NCI-H748 treated with DMSO at 0.1 percent for 48 hours (cell line): ENCODE measurements at places on chromosomes 11 and 22.

GRCh38 chr11:113363996-113364641 lies 23.5 kb upstream of the ANKK1 start:
- DNase-seq = no peak

DNA sequence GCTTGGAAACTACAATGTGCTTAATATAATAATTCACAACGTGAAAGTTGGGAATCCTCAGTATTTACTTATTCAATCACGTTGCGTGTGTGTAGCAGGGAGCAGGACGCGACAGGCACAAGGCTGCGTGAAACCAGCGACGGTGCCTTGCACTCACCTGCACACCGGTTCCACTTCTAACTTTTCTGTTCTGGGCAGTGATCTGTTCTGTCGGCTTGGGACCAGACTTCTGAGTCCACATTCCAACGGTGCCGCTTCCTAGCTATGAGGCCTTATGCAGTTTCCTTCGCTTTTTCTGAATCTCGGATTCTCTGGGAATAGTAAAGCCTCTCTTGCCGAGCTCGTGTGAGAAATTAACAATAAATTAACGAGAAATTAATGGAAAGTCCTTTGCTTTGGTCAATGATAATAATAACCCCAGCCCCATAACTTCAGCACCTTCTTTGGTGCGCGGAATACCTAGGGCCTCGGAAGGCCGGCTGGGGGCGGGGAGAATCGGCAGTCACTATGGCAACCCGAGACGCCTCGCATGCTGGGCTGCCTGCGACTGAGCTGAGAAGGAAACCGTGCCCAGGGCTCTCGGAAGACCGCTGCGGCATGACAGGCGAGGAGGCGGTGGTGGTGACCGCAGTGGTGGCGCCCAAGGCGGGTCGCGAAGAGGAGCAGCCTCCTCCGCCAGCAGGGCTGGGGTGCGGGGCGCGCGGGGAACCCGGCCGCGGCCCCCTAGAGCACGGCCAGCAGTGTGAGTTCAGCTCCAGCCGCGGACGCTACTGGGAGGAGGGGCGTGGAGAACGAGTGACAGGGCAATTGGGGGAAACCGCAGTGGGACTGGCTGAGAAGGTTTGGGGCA lies at the start of gene C11orf97:
C11orf97 (plus strand) TSS at position 530 of the 850 bp plus-strand sequence; CDS start at position 598, 68 bp downstream.
- peak; percentile 24 for DNase-seq

DNA sequence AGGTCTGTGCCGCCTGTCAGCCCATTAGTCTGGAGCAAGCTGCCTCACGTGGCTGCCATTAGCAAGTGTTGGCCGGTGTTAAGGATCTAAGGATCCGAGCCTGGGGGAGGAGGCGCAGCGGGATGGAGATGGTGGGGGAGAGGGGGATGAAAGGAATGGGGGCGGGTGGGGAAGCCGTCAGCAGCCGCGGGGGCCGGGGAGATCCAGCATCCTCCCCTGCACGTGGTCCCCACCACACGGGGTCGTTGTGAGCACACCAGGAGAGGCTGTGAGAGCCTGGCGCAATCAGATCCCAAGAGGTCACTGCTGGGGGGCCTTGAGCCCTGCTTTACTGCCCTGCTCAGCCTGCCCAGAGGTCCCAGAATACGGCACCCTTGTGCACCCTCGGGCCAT lies 7.3 kb downstream of the CABP7 start:
- DNase-seq = no peak

GRCh38 chr22:42626431-42626830 lies 11.7 kb upstream of the POLDIP3 start:
- DNase-seq = no peak

DNA sequence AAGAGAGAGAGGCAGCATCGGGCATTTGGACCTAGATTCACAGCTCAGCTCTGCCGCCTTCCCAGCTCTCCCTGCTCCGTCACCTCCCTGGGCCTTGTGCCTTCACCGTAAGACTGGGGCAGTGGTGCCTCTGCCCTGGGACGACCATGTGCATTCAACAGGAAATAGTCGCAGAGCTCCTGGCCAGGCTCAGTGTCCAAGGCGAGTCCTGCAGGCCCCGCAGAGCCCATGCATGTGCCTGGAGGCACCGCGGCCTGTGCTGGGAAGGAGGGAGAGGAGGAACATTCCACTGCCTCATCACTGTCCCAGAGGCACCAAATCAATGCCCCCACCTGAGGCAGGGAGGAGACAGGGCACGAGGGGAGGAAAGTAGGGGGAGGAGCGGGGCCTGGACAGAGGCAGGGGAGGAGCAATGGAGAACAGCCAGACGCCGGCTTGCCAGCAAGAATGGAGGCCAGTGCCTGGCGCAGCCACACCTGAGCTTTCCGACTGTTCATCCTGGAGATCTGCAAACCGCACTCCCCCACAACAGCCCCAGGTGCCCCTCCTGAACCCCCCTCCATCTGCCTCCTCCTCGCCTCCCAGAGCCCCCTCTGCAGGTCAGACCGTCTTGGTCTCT lies 74.4 kb upstream of the PRR5 start:
- no peak for DNase-seq

- no peak for DNase-seq
These were observed at the start of gene SYT13 for GRCh38 chr11:45285930-45286632. Gene SYT13, minus strand, starts transcription at chr11:45286341. Its CDS starts 134 bp downstream, at chr11:45286207.

- DNase-seq = no peak
These were observed 61.0 kb upstream of the LYVE1 start for GRCh38 chr11:10629411-10630002.

- no peak for DNase-seq
These were observed 29.5 kb downstream of the SLC22A12 start for GRCh38 chr11:64620381-64620971.

GRCh38 chr11:96043291-96043690 lies 119.4 kb upstream of the MTMR2 start:
- DNase-seq = no peak

DNA sequence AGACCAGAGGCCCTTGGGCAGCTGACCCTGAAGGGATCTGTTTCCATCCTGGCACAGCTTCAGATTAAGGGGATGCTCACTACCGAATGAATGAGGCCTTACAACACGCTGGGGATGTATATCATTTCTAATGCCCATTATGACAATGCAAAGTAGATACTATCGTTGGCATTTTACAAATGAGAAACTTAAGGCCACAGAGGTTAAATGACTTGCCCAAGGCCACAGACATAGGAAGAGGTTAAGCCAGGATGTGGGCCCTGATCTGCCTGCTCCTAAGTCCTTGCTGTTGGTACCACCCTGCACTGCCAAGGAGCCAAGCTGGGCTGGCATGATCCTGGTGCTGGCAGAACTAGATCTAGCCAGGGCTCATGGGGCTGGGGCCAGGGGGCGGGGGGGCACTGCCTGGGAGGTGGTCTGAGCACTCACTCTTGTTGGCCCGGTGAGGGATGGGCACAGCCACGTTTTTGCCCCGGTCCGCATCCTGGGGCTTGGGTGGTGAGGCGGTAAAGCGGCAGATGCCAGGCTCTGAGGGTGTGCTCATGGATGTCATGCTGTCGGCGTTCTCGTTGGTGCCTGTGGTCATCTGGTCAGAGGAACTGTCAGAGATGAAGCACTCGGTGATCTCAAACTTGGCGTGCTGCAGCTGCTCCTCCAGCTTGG lies 102.8 kb downstream of the CEP164 start:
- no peak for DNase-seq

DNA sequence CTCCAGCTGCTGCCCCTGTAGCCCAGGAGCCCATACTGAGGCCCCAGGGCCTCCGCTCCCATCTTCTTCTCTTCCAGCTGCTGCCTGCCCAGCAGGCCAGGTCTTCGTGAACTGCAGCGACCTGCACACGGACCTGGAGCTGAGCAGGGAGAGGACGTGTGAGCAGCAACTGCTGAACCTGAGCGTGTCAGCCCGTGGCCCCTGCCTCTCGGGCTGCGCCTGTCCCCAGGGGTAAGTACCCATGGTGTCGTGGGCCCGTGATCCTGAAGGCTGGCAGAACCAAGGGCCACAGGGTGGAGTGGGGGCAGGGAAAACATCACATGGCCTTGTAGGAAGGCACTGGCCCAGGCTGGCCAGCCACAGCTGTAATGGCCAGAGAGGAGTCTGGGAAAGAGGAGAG lies 31.2 kb downstream of the OTOG start:
- no peak for DNase-seq

DNA sequence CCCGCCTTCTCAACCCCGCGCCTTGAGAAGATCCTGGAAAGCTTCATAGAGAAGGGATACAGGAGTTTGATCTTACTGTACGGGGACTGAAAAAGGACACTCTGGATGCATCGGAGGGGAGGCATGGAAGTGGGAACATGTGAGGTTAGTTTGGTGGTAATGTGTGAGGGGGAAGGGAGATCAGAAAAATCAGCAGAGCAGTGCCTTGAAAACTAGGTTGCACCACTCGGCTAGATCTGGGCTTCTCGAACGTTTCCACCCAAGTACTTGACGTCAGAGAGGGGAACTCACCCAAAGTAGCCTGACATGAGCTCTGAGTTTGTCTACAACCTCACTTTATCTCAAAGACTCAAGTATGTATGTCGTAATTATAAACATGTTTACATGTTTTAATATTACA lies 14.5 kb downstream of the USP35 start:
- no peak for DNase-seq

GRCh38 chr11:63888170-63889086 lies 28.5 kb downstream of the RCOR2 start:
- DNase-seq = no peak

- no peak for DNase-seq
These were observed 27.8 kb upstream of the ANO5 start for GRCh38 chr11:22165087-22165486.

- DNase-seq = no peak
These were observed 686 bp downstream of the USP2 start for GRCh38 chr11:119380827-119381180.

DNA sequence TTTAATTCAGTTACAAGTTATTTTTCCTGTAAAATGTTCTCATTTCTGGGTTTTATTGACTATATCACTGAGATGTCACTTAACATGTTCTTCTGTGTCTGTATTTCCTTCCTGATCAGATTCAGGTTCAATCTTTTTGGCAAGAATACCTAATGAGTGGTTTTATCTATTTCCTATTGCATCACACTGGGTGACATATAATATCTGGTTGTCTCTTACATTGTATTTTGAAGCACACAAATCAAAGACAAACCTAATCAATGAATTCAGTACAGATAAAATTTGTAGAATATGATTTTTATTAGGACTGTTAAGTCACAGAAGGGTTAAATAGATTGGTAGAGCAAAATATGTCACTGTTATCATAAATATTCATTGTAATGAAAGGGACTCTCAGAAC lies 60.4 kb downstream of the BCL2L13 start:
- no peak for DNase-seq

- no peak for DNase-seq
These were observed 66.5 kb upstream of the PITPNB start for GRCh38 chr22:27985323-27986275.

- DNase-seq = no peak
These were observed 11.2 kb upstream of the TESMIN start for GRCh38 chr11:68762481-68762880.

- no peak for DNase-seq
These were observed 1237.1 kb downstream of the FAM181B start for GRCh38 chr11:81496601-81497000.

DNA sequence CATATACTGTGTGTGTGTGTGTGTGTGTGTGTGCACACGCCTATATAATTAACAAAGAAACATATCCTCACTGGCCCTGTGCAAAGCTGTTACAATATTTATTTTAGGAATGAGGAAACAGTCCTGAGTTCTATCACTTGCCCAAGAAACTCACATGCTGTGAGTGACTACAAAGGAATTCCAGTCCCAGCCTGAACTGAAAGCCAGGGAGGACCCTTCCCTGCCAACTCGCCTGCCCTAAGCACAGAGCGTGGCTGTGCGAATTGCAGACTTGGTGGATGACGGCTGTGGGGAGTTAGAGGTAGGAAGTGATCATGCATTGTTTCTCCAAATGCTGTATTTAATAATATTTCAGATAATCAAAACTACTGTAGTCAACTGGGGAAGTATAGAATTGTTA lies 26.4 kb upstream of the CD5 start:
- no peak for DNase-seq

DNA sequence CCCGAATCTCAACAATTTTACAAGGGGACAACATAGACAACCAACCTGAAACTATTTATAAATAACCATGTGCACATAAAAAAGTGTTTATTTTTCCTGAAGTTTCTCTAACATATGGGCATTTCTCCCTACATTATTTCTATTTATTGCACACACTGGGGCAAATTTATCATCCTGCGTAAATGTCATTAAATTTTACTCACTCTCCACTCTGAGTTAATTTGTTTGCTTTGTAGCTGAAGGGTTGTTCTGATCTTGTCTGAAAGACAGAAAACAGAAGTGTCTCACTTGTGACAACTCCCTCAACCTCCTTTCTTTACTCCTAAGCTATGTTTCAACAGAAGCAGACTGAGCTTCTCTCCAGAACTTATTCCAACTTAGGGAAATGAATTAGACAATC lies 194.2 kb downstream of the HIPK3 start:
- peak; percentile 49 for DNase-seq

DNA sequence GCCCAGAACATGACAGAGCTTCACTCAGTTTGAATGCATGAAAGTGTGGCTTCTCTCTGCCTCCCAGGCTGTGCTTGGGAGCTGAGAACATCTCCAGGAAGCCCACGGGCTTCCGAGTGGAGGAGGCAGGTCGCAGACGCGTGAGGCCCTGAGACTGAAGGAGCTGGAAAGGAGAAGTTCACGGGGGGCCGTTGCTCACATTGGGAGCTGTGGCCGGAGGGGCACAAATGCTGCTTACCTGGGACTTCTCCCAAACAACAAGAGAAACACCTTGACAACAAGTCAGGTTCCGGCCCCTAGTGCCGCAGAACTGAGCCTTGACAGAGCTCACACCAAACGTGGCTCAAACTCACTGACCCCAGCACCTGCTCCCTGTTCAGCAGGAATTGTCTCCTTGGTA lies 207.0 kb downstream of the BRD1 start:
- no peak for DNase-seq
